Kasumi-1 (cell line): ENCODE measurements at places on chromosomes 4 and X.

GRCh38 chr4:183747931-183748670 lies 89.0 kb downstream of the TRAPPC11 start:
- DNase-seq = no peak

- DNase-seq = no peak
These were observed 20.4 kb upstream of the UBA6 start for GRCh38 chr4:67721315-67721769.

GRCh38 chr4:139562067-139562684 lies 6.2 kb upstream of the SETD7 start:
- DNase-seq = no peak

DNA sequence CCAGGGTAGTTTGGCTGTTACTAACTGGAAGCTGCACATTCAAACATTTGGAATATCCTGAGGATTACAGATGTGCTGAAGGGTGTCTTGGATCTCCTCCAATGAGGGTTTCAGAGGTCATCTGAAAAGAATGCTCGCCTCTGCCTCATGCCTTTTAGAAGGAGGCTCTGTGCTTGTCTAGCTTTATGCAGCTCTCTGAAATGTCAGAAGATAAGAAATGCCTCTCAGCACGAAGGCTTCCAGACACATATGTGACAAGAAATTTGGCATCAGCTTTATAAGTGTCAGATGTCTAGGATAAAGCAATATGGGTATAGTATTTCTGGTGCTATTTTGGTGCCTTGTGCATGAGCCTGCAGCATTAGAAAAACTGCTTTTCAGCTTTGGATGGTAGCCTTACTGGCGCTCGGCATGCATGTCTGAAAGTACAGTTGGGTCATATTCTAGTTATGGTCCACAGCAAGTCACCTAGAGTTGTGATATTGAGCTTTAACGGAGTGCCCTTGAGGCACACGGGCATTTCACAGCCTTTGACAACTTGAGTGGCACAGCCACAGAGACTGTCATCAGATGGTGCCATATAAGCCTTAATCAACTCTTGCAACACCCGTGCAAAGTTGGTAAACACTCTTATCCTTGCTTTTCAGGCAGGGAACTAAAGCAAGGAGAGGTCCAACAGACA lies 70.8 kb upstream of the PGRMC2 start:
- DNase-seq = no peak

DNA sequence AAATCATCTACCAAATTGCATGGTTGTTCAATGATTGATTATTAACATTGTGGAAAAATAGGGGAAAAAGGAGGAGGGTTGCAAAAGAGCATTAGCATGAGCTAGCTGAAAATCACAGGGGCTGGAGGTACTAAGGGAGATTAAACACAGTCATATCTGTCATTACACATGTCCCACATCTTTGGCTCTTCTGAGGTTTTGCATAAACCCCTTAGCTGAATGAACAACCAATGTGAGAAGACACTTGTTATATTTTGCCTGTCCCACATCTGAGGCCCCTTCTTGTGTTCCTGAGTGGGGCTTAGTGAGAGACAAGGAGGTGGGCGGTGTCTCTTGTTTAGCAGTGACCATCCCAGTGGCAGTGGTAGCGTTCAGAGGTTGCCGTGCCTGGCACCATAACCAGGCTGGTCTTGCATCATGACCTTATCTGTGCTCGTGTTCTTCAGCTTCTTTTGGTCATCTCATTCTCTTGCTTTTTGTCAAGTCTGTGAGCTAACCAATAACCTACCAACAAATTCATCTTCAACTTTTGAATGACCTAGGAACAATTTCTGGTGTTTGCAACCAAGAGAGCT lies 95.6 kb downstream of the MID1IP1 start:
- DNase-seq = no peak

DNA sequence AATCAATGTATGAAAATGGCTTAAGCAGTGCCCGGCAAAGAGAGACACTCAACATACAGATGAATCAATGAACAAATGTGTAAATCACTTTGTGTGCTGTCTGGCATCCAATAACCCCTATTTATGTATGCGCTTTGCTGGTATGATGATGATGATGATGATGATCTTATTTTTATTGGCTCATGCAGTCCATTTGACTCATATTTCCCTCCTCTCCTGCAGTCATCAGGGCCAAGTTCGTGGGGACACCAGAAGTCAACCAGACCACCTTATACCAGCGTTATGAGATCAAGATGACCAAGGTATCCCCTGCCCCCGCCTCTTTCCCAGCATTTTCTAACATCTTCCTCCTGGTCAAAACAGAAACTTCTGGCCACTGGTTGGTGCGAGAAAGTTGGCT lies 2.5 kb downstream of the TIMP1 start:
- no peak for DNase-seq

GRCh38 chr4:123676890-123677229 lies 280.3 kb downstream of the SPRY1 start:
- DNase-seq = no peak

- no peak for DNase-seq
These were observed 55.8 kb upstream of the GAB1 start for GRCh38 chr4:143280861-143281260.
